Stimulated activated CD4-positive, alpha-beta T cell treated with anti-CD3 and anti-CD28 coated beads, Interleukin-15, amount 100 ng/mL, for 24 hours (primary cell): ENCODE measurements at places on chromosomes 1 and 21.

DNA sequence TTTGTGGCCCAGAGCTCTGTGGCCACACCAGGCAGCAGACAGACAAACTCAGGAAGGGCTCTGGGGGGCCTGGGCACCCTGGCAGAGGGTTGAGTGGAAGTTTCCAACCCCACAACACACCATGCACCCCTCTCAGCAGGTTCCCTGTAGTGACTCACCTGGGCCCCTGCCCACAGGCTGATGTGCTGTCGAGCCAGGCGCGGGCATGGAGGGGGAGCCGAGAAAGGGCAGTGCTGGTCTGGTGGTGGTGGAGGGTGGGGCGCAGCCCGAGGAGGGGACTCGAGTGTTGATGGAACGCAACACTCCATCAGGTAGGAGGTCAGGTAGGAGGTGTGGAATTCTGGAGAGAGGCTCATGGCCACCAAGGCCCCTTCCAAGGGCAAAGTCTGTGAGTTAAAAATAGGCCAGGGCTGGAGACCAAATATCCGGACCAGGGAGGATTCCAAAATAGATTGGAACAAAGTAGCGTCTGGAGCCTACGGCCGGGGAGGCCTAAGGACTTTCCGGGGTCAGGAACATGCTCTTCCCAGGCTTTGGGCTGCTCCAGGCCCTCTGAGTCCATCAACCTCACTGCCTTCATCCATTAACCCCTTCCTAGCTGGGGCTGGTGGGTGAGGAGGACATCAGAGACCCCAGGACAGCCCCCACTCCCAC is 191.5 kb upstream of the AJAP1 start:
- no peak for DNase-seq

DNA sequence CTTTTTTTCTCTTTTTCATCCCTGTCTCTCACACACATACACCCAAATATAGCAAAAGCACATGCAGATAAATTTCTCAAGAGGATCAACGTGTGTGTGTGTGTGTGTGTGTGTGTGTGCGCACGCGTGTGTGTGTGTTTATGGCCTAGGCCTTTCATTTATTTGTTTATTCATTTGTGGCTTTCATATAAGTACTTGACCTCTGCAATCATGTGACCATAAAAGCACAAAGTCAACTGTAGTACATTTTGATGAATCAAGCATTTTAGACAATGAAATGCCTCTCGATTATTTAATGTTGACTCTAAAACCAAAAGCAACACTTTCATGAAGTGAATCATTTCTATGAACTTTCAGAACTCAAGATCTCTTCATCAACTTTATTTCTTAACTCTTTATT is 194.1 kb upstream of the ADGRL2 start:
- no peak for DNase-seq

DNA sequence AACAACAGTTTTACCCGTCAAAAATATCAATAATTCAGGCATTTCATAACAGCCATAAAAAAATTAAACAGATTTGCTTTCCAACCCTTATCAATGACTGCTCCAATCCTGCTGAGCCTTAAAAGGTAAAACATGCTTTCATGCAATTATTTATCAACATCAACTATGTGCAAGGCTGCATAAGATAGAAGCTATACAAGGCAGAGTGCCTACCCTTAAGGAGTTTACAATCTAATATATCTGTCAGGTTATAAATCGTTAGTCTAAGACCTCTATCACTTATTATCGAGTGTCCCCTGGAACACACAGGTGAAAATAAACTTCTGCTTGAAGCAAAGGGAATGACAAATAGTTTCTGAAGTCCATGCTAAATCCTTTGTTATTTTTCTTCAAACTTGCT is 1.8 kb downstream of the ERRFI1 start:
- DNase-seq, result no peak

GRCh38 chr1:52769346-52770033 is 43.2 kb downstream of the ZYG11B start:
- no peak for DNase-seq

GRCh38 chr1:90593312-90593711 is 123.8 kb downstream of the BARHL2 start:
- no peak for DNase-seq

DNA sequence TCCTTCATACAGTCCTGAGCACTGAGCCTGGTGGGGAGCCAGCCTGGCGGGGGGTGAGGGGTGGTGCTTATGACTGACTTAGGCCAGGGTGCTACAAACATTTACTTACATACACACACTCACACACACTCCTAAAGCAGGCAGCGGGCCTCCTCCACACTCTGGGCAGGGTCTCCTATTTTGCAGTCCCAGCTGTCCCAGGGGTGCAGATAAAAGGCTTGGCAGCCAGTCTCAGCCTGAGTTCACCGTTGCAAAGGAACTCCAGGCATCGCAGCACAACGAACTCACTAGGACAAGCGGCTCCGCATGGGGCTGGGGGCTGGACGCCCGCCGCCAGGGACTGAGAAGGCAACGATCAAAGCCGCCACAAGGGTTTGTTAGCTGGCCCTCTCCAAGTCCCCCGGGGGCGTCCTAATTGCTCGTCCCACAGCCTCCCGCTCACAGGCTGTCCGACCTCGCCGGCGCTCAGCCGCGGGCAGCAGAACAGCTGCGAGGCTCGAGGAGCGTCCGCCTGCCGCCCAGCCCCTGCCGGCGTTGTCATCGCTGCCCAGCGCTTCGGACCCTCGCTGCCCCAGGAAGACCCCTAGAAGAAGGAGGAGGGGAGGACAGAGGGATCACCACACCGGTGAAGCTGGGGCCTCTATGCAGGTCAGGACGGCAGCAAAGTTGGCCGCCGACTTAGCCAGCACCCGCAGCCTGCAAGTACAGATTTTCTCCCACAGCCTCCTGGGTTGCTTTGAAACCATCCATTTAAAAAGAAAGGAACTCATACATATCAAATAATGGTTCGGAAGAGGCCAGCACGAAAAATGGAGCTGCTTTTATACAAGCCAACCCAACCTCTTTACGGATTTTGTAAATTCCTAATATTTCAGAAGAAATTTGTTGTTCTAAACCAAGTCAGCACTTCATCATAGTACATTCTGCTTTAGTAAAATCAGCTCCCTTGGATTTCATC is 6.2 kb downstream of the BARHL2 start:
- no peak for DNase-seq

- no peak for DNase-seq
Measured at GRCh38 chr21:42665026-42665425, 11.6 kb downstream of the PDE9A start.

GRCh38 chr1:213905344-213905743 is 82.4 kb upstream of the PROX1 start:
- DNase-seq, result no peak

- DNase-seq, result no peak
Measured at GRCh38 chr1:229065613-229066012, 205.3 kb upstream of the RAB4A start.

DNA sequence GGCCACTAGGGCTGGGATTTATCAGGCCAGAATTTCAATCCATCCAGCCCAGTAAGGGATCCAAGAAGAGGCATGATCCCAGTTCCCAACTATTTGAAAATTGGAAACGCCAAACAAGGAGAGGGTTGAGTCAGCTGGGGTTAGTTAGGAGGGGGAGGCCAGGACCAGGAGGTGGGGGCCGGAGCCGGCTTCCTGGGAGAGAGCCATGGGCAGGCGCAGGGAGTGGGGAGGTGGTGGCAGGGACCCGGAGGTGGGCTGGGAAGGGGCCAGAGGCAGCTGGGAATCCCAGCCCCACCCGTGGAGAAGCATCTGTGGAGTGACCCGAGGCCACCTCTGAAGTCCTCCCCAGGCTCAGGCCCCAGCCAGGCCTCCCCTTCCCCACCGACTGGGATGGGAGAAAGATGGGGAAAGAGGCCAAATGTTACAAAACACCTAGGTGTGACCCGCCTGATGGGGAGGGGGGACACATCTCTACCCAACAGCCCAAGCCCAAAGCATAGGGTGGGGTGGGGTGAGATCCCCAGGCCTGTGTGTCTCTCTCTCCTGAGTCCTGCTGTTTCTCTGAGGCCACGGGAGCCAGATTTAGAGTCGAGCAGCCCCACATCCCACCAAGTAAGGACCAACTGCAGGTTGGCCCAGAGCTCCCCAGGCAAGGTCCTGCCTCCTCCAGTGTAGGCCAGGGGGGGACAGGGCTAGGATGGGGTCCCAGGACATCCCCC is 10.1 kb downstream of the HSPG2 start:
- DNase-seq, result no peak

DNA sequence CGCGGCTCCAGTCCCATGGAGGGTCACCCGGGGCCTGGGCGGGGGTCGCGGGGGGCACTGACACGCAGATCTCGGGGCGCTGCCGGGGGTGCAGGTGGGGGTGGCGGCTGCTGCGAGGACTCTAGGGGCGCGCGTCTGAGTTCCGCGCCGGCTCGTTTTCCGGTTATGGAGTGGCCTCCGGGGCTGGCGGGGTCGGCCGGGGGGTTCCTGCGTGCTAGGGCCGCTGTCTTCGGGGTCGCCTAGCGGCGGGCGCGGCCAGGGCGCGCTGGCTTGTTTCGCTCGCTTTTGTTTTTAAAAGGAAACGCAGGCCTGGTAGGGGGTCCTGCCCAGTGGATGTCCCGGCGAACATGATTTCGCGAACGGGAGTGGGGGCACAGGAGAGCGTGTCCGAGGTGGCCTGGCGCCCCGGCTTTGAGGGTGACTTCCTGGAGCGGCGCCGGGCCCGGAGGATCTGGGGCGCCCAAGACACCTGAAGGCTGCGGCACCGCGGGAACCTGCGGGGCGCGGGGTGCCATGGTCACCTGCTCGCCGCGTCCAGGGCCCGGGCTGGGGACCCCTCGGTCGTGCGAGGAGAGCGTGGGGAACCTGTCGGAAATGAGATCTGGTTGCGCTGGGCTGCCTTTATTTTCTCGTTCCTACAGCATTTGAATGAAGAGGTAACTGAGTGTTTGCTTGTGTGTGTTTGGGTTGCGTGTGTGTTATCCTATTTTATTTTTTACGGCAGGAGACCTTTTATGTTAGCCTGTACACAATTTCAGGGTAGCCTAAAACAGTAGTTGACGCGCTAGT is 618 bp downstream of the ETS2 start:
- DNase-seq, result peak; percentile 59

DNA sequence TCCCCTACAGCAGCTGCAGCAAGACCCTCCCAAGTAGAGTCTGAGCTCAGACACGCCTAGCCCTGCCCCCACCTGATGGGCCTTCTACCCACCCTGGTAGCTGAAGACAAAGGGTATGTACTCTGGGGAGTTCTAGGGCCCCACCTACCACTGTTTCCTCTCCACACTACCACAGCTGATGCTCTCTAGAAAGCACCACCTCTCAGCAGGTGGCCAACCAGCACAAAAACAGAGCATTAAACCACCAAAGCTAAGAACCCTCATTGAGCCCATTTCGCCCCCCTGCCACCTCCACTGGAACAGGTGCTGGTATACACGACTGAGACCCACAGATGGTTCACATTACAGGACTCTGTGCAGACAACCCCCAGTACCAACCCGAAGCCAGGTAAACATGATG is 258.9 kb downstream of the SETD4 start:
- DNase-seq, result no peak

GRCh38 chr1:209094384-209094783 is 489.1 kb upstream of the CAMK1G start:
- no peak for DNase-seq

DNA sequence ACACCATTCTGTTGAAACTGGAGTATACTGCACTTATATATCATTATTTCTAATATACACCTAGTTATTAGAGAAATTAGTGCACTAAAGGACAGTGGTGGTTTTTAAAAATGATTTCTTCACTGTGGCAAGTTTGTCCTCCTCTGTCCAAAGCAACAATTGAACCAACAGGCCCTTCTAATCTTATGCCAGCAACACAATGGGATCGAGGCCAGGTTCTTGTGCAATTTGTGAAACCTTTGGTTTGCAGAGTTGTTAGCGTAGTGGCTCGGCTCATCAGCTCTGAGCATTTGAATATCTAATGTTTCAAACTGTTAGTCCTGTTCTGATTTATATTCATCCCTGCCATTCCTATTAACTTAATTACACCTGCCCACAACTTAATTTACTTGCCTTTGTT is 9.9 kb upstream of the LRRC39 start:
- no peak for DNase-seq

GRCh38 chr1:46421739-46422138 is 27.6 kb downstream of the FAAH start:
- DNase-seq, result no peak

GRCh38 chr1:223118418-223118817 is 24.6 kb downstream of the TLR5 start:
- no peak for DNase-seq

GRCh38 chr1:164609089-164609488 is 50.1 kb downstream of the PBX1 start:
- DNase-seq, result no peak

DNA sequence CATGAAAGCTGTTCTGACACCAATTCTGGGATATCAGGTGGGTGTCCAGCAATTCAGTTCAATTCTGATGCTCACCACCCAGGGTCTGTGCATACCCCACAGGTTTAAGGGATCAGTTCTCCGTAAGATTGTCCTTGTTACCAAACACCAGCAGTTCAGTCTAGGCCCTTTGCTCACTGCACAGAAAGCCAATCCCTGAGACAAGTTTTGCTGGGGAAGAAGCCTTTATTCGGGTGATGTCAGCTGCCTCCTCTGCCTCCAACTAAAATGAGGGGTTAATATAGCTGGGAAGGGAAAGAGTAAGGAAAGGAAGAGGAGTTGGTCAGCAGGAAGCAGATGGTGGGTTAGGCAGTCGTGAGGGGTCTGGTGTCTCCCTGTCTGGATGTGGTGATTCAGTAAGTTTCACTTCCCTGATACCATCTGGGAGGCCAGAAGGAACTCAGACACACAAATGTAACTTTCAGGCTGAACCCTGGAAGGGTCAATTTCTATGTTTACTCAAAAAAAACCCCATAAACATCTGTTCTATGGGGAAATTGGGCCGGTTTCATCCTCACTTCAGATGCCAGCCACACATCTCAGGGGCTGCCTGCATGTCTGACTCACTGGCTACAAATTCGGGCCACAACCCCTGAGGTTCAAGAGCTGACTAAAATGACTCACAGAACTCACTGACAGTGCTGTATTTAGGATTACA is 83.3 kb upstream of the PGBD5 start:
- no peak for DNase-seq

DNA sequence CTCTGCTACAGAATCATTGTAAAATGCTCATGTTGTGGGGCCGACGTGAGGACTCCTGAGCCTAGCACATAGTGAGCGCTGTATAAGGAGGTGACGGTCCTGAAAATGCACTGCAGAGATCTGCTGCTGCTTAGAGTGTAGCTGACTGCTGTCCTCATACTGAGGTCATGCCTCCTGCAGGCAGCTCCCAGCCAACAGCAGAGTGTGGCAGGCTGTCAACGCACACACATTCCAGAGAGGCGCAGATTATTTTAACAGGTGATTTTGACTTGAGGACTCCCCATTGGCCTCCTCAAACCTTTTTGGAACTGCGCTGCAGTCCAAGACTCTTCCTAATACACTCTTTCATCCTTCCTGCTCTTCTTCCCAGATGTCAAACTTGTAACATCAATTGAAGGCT is 119.8 kb upstream of the KCNJ6 start:
- no peak for DNase-seq

- no peak for DNase-seq
Measured at GRCh38 chr1:111220302-111220890, 7.1 kb upstream of the CHI3L2 start.

DNA sequence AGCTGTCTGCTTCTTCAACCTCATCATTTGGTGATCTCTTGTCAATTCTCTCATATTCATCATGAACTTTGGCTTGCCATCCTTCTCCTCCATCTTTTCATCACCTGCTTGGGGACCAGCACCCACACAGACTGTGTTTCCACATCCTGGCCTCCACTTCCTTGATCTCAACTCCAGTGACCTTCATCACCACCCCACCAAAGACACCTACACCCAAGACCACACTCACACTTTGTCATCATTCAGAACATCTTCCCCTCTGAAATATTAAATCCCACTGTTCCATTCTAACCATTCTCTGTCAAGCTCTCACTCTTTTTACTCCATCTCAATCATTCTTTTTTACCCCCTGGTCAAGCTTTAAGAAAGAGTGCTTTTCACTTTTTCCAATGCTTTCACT is 115.5 kb upstream of the VAV3 start:
- peak; percentile 55 for DNase-seq
